NCI-H1417 treated with DMSO at 0.1 percent for 48 hours (cell line): ENCODE measurements at places on chromosomes 3 and 15.

DNA sequence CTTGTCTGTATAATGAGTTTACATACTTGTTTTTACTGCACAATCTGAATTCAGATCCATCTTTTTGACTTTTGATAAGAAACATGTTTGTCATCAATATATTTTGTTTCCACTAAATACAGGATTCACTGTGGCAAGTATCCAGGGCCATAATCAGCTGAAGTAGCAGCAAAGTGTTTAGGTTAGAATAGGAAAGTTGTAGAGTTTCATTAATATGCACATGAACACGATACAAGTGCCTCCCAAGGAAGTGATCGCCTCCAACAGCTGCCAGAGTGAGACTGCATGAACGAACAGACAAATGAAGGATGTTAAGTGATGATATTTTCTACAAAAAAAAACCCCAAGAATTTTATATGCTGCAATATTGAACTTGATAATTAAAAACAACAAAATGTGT is 204.3 kb downstream of the TBL1XR1 start:
- DNase-seq = no peak

- no peak for DNase-seq
Observed at GRCh38 chr3:183287301-183287971, 34.4 kb downstream of the B3GNT5 start.

- DNase-seq = no peak
Observed at GRCh38 chr3:16305111-16305541, 40.1 kb downstream of the OXNAD1 start.

DNA sequence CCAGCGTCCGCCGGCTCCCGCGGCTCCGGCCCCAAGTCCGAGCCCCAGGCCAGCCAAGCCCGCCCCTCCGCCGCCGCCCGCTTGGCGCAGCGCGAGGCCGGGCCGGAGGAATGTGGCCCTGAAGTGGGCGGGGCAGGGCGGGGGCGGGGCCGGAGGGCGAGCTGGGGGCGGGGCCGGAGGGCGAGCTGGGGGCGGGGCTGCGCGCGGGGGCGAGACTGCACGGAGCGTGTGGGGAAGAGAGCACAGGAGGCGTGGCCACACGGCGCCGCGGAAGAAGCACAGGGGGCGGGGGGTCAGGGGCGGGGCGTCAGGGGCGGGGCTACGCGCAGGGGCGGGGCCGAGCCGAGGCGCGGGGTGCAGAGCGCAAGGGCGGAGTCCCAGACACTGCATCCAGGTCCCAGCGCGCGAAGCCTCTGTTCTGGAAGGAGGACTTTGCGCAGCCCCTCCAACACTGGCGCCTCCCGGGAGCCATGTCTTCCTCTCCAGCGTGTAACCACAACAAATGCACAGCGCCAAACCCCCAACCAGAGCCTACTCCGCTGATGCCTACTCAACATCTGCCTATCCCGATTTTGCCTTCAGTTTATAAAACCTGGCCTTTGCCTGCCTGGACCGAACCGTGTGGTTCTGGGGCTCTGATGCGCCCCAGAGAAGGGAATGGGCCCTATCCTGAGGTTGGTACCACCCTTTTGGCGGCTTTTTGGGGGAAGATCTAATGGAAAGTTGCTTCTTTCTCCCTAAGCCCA is 105.5 kb downstream of the IQSEC1 start:
- no peak for DNase-seq

GRCh38 chr15:92930054-92930621 is 30.0 kb downstream of the CHD2 start:
- DNase-seq = no peak

DNA sequence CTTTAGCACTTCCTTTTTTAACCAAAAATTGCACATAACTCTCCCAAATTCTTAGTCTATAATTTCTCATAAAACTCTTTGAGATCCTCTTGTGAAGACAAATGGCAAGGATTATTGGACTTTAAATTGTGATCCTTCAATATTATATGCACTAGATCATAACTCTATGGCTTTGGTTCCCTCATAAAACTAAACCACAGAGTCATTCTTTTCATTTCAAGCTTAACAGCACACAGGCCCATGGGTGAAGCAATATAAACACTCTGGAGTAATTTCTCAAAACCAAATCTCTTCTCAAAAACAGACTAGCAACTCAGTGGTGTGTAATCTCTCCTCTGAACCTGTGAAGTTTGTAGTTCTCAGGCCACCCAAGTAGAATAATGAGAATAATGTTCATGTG is 171.0 kb upstream of the NECTIN3 start:
- no peak for DNase-seq

GRCh38 chr15:44295750-44296431 is 7.4 kb downstream of the GOLM2 start:
- no peak for DNase-seq
